Neural progenitor cell (in vitro differentiated cells): ENCODE measurements at places on chromosomes 13 and 19. TPM values are rescaled to one million over a fixed set of nuclear protein-coding genes. Genes with fewer than 3 reads are reported as not detected.

DNA sequence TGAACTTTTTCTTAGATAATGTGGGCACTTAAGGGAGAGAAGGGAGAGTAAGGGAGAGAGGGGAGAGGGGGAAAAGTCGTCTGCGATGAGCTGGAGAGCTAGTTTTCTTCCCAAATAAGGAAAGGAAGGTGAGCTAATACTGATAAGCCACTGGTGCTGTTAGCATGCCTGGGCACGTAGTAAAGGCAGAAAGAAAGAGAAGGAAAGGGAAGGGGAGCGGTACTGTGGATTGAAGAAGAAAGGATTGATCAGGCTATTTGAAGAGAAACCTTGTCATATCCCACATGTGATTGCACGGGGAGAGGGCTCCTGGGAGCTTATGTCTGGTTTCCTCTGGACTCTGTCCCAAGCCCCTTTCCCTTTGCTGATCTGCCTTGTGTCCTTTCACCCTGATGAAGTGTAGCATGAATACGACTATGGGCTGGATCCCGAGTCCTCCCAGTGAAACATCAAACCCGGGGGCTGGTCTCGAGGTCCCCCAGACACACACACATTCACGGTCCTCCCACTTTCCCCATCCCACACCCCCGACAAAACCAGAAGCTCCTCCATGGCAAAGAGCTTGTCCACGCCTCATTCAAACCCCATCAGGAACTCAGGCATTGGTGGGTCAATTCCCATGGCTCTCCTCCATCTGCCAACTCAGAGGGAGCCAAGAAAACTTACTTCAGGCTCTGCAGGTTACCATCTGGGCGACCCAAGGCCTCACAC lies 30.6 kb downstream of the NLRP13 start:
- no peak for DNase-seq

- peak; percentile 52 for DNase-seq
Observed at GRCh38 chr19:18613589-18614234, 1.0 kb downstream of the TMEM59L start.

GRCh38 chr13:73223372-73223781 lies 164.6 kb downstream of the KLF5 start:
- DNase-seq = no peak

DNA sequence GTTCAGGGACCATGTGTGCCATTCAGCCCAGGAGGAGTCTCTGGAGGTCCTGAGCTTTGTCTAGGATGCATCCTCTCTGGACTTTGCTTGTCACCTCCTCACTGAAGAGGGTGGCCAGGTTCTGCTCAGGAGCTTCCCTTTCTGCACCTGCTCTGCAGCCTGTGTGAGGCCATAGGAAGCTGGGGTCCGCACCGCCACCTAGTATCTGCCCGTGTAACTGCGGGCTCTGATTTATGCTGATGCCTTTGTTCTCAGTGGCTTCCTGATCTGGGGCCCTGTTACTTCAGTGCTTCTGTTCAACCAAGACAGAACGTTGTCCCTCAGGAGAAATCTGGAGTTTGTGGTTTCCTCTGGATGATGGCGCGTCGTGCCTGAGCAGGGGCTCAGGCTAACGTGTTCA lies 15.5 kb downstream of the ZNF610 start:
- peak; percentile 64 for DNase-seq

Gene INSR
- 20.8 and 23.0 TPM in 2 replicates for total RNA-seq
